ENCODE measurements at places on chromosomes 2 and 18. TPM values are rescaled to one million over a fixed set of nuclear protein-coding genes. Genes with fewer than 3 reads are reported as not detected.
A peak's percentile ranks its signal among the peaks of the same experiment; 100 is the strongest.

The PDE1A gene
- not detected for total RNA-seq

DNA sequence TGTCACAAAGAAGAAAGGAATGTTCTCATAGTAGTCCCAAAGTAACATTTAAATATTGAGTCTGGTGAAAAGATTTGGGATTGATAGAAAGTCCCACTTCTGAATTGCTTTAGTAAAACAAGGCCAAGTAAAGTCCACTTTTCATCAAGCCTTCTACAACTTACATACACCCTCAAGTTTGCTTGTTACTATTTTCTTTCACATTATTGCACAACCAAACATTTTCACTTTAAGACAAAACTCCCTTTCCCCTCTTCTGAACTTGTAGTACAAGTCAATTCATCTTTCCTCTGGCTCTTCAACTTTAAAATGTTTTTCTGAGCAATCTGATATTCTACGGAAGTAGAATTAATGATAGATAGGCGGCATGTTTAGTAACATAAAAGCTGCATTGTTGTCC, 11.0 kb downstream of the MAIP1 start:
- no peaks in the 10 kb centered on the region for H3K4me1 ChIP-seq
- peaks cover 19% of the 10 kb centered on the region for H3K36me3 ChIP-seq
- H3K4me3 ChIP-seq, result no peak overlapping the region
- DNase-seq, result no peak
- H3K27me3 ChIP-seq, result no peaks in the 10 kb centered on the region
- no peak overlapping the region for H3K27ac ChIP-seq

DNA sequence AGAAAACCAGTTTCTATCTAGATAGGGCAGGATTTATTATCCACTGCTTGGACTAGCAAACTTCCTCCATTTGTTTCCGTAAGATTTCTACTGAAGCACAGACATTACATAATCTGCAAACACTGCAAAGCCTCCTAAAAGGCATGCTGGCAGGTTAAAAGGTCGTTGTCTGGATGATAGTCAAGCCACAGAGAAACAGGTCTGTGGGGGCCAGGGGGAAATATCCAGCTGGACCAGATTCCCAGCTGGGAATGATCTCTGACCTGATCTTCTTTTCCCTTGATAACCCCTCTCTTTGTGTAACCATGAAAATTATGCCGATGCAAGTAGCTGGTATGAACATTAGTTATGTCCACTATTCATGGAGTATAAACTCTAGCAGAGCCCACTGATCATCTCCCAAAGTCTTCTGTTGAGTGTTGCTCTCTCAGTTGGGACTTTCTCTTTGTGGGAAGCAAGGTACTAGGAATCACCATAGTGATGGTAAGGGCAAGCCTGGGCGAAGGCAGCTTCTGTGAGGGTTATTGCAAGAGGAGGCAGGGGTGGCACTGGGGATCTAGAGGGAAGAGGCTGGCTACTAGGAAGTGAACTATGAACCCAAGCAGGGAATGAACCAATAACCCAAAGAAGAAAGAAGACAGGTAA, 61.3 kb downstream of the GDF7 start:
- DNase-seq, result no peak
- H3K4me1 ChIP-seq, result no peaks in the 10 kb centered on the region
- no peak overlapping the region for H3K4me3 ChIP-seq
- no peak overlapping the region for H3K27ac ChIP-seq
- H3K27me3 ChIP-seq, result no peaks in the 10 kb centered on the region

GRCh38 chr2:166784296-166784946, 103.9 kb upstream of the XIRP2 start:
- DNase-seq, result no peak
- no peak overlapping the region for H3K4me3 ChIP-seq
- H3K36me3 ChIP-seq, result no peaks in the 10 kb centered on the region
- no peak overlapping the region for H3K27ac ChIP-seq
- H3K4me1 ChIP-seq, result no peaks in the 10 kb centered on the region

GRCh38 chr2:69902213-69902922, 8.6 kb downstream of the SNRNP27 start:
- DNase-seq, result no peak
- peaks cover 21% of the 10 kb centered on the region for H3K4me1 ChIP-seq
- no peaks in the 10 kb centered on the region for H3K27me3 ChIP-seq
- peak overlapping the region; percentile 58 for H3K27ac ChIP-seq

- no peak for DNase-seq
- peaks cover 3% of the 10 kb centered on the region for H3K4me1 ChIP-seq
- no peak overlapping the region for H3K27ac ChIP-seq
These were observed 2.1 kb downstream of the ASTL start for GRCh38 chr2:96136129-96136720.

DNA sequence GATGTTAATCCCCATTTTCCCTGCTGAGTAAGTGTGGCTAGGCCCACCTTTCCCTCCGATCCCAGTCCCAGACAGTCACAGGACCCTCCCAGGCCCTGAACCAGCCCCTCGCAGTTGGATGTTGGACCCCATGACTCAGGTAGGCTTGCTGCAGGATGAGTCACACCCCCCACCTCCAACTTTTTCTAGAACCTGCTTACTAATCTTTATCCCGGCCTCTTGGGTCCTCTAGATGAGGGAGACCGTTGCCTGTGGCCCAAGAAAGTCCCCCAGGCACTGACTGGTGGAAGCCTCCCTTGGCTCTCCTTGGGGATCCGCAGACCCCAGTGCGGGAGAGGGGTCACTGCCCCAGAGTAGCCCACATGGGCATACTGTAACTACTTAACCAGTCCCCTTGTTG, 98.5 kb downstream of the SMAD7 start:
- no peak for DNase-seq
- H3K27me3 ChIP-seq, result no peaks in the 10 kb centered on the region
- no peaks in the 10 kb centered on the region for H3K36me3 ChIP-seq

DNA sequence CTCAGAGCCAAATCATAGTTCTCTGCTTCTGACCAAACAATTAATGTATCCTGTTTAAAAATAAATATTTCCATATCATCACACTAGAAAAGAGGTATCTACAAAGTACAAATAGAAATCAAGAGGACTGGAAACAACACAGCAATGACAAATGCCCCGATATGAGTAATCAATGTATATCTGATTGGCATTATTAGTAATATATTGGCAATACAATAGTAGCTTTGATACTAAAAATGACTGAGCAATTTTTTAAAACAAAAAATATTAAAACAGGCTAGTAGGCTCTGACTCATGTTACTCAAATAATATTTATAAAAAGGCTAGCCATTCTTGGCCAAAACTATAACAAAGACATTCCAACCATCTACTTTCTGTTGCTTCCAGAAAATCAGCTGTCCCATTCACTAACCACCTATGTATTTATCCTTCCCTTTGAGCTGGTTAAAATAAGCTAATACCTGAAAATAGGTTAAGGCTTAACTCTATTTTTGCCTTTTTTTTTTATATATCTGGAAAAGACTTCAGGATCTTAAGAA, 13.3 kb downstream of the PPP4R3B start:
- no peaks in the 10 kb centered on the region for H3K27me3 ChIP-seq
- no peak overlapping the region for H3K4me3 ChIP-seq
- H3K4me1 ChIP-seq, result peaks cover 16% of the 10 kb centered on the region
- H3K36me3 ChIP-seq, result peaks cover 7% of the 10 kb centered on the region

DNA sequence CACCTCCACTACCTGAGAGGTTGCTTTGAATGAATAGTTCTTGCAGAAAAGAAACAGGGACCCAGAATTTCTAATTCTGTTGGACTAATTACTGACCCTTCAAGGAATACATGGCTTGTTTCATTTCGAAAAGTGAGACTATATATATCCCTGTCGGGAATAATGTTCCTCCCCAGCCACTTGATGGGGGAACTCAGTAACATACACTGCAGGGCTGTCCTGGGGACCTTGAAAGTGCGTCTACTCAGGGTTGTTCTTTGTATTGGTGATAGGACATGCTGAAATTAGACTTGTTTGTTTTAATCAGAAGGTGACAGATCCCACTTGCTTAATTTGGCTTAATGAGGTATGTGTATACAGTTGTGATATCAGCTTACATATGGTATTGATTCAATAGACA, 25.5 kb downstream of the MGAT5 start:
- no peak for DNase-seq
- peaks cover 31% of the 10 kb centered on the region for H3K4me1 ChIP-seq
- peaks cover 1% of the 10 kb centered on the region for H3K36me3 ChIP-seq
